ENCODE measurements at places on chromosomes 7 and 10.

- no peak for DNase-seq
These were observed 2.4 kb upstream of the GLCCI1 start for GRCh38 chr7:7966141-7966734.

GRCh38 chr10:109821672-109822071 lies 101.6 kb downstream of the XPNPEP1 start:
- no peak for DNase-seq

GRCh38 chr7:101128040-101128834 lies 1.3 kb downstream of the SERPINE1 start:
- DNase-seq = peak; percentile 32

- DNase-seq = no peak
These were observed 35.5 kb downstream of the GRIFIN start for GRCh38 chr7:2440608-2441245.

- DNase-seq = no peak
These were observed 804.4 kb upstream of the CELF2 start for GRCh38 chr10:10213237-10213636.

- no peak for DNase-seq
These were observed 58.7 kb upstream of the COMTD1 start for GRCh38 chr10:75294518-75294865.

- no peak for DNase-seq
These were observed 14.8 kb downstream of the TSPAN14 start for GRCh38 chr10:80468806-80469421.

DNA sequence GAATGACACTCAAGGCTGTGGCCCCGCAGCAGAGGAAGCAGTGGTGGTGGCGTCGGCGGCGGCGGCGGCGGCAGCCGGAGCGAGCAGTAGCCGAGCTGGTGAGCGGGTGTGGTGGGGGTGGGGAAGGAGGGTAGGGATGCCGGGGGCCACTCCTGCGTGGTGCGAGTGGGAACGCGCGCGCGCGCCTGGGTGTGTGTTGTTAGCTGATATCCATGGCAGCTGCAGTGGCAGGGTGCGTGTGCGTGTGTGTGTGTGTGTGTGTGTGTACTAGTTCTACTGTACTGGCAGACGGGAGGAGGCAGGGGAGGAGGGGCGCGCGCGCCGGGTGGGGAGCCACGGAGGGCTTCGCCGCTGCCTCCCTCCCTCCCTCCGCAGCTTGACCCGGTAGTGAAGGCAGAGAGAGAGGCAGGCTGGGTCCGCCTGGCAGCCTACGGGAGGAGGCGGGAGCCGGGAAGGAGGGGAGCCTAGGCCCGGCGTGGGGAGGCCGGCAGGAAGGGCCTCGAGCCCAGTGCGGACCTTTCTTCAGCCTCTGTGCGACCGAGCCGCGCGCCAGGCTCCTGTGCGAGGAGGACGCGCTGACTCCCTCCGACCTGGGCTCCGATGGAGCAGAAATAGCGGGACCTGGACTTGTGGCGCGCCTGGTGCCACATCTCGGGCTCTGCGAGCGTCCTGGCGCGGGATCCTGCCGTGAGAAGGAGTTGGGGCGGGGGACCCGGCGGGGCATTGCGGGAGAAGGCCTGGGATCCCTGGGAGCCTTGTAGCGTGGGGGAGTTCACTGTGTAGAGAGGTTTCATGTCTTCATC lies at the start of gene MAGI2:
TSS of gene MAGI2 (minus strand) at position 110 of the 803 bp plus-strand sequence. CDS start 347 bp downstream, outside the sequence.
- peak; percentile 74 for DNase-seq

GRCh38 chr10:29479081-29479925 lies 155.5 kb downstream of the SVIL start:
- no peak for DNase-seq

- DNase-seq = no peak
These were observed 197.2 kb downstream of the EBF3 start for GRCh38 chr10:129766611-129767550.

- DNase-seq = peak; percentile 92
These were observed 479.2 kb downstream of the HTR7 start for GRCh38 chr10:90378524-90379076.

- no peak for DNase-seq
These were observed 38.8 kb downstream of the GSDME start for GRCh38 chr7:24718431-24718831.

GRCh38 chr7:117024811-117025210 lies 71.5 kb downstream of the ST7 start:
- DNase-seq = no peak

- DNase-seq = no peak
These were observed 153.8 kb upstream of the KAT6B start for GRCh38 chr10:74672430-74673165.

DNA sequence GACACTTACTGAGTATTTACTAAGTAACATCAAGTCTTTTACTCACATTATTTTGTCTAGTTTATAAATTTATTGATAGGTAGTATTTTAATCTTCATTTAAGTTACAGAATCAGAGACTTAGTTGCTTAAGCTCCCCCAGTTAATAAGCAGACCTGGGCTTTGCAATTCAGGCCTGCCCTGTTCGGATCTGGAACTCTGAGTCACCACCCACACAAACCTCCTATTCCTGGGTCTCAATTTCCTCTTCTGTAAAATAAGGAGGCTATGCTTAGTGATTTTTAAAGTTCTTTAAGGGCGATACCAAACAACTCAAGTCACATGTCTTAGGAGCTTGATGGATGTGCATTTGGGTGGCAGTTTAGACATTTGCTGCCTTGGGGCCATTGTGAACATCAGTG lies 3.5 kb upstream of the MGAM start:
- no peak for DNase-seq

GRCh38 chr7:26487780-26488515 lies 196.3 kb downstream of the SNX10 start:
- no peak for DNase-seq

DNA sequence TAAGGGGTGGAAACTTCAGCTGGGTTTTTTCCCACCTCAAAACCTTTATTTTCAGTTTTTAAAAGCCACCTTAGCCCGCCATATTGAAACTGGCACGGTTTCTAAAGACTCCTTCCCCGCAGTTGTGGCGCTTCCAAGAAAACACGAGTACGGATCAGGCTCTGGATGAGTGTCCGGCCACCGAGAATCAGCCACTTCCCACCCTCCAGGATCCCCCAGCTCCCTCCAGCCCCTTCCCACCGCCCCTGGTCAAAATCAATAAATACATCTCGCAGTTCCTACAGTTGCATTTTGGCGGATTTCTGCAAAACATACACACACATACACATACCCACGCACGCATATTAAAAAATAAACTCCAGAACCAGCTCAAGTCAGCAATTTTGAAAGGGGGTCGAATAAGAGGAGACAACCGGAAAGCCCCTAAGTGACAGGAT lies 1.1 kb downstream of the SFMBT2 start:
- no peak for DNase-seq

GRCh38 chr10:71899665-71900412 lies 48.8 kb upstream of the PSAP start:
- DNase-seq = no peak

- DNase-seq = no peak
These were observed 27.7 kb upstream of the TLX1 start for GRCh38 chr10:101103430-101103829.

DNA sequence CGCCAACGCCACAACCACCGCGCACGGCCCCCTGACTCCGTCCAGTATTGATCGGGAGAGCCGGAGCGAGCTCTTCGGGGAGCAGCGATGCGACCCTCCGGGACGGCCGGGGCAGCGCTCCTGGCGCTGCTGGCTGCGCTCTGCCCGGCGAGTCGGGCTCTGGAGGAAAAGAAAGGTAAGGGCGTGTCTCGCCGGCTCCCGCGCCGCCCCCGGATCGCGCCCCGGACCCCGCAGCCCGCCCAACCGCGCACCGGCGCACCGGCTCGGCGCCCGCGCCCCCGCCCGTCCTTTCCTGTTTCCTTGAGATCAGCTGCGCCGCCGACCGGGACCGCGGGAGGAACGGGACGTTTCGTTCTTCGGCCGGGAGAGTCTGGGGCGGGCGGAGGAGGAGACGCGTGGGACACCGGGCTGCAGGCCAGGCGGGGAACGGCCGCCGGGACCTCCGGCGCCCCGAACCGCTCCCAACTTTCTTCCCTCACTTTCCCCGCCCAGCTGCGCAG lies 424 bp downstream of the EGFR start:
- DNase-seq = peak; percentile 40

GRCh38 chr7:42832667-42833066 lies 79.2 kb downstream of the C7orf25 start:
- no peak for DNase-seq

DNA sequence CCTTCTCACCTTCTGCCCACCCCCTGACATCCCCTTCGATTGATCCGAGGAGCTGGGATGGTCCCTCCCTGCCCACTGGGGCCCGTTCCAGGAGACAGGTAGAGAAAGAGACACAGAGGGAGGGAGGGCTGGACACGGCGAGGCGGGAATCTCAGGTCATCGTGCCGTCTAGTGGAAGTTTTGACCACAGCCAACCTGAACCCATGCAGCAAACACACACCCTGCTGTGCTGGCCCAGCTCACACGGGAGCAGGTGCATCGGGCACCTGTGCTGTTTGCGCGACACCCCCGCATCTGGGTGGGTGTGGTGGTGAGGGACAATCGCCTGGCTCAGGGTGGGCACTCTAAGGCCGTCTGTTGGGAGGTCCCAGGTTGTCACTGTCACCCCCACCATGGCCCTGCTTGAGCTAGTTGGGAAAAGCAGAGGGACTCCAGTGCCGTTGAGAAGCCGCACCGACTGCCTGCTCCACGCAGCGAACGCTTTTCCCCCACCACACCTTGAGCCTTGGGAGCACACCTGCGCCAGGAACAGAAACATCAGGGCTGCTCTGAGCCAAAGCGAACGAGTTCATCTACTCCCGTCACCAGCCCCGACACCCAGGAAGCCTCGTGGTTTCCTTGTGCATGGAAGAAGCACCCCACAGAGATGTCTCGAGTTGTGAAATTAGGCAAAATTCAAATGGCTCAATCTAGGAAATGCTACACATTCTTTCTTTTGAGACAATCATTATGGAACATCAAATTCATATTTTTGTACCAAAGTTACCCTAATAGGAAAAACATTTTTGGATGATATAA lies 285.8 kb downstream of the DNAJB6 start:
- DNase-seq = no peak

DNA sequence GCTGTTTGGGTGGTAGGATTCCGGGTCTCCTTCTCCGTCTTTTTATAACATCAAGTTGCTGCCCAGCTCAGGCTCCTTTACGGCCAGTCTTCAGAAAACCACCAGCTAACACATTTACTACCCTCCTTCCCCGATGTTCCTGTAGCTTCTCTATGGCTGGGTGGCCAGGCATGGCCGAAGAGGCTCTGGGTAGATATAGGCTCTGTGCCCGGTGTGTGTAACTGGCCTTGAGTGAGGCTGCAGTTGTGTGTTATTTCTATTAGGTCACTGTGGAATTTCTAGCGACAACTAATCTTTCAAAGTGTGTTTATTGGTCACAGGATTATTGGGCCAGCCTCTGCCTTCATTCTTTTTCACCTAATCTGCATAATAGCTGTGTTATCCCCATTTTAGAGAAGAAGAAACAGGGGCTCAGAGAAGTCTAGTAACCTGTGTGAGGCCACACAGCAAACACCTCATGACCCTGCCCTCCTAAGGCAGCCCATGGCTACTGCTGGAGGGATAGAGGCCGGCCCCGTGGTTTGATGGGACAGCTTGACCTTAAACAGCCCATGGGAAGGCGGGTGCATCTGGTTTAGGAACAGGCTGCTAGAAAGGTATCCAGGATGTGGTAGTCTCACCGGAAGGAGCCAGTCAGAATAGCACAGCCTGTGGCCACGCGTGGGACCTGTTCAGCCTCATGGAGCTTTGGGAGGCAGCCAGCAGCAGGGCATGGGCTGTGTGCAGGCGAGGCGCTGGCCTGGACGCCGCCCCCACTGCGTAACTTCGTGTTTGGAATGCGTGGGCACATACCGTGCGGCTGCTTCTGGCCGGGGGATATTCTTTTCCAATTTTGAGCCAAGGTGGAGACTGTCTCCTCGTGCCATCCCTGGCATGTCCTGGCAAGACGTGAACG lies 29.7 kb downstream of the HTRA1 start:
- DNase-seq = peak; percentile 36

- peak; percentile 14 for DNase-seq
These were observed 100.5 kb upstream of the MAGI2 start for GRCh38 chr7:79553811-79554555.

DNA sequence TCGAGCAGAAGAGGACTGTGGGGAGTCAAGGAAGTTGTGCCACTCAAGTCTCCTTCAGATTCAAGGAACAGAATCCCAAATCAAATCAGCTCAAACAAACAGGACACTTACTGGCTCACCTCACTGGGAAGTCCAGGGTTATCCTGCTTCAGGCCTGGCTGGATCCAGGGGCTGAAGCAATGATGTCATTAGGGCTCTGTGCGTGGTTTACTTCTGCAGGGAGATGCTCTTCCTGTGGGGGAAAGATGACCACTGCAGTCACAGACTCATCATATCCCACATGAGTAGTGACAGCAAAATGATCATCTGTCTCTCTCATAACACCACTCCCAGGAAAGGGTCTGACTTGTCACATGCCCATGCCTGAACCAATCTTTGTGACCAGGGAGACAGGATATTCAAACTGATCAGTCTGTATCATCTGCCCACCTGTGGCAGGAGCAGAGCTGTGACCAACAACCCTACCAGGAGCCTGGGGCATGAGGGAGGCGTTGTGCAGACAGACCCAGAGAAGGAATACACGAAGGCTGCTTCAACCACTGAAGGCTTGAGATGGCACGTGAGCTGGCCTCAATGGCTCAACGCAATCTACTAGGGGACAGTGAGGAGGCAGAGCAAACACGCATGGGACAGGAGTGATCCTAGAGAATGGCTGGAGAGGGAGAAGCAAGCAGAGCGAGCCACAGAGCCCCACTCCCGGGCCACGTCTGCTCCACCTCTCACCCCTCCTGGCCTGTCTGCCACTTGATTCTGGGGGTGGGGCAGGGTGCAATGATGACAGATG lies 27.6 kb upstream of the NANOS1 start:
- no peak for DNase-seq

DNA sequence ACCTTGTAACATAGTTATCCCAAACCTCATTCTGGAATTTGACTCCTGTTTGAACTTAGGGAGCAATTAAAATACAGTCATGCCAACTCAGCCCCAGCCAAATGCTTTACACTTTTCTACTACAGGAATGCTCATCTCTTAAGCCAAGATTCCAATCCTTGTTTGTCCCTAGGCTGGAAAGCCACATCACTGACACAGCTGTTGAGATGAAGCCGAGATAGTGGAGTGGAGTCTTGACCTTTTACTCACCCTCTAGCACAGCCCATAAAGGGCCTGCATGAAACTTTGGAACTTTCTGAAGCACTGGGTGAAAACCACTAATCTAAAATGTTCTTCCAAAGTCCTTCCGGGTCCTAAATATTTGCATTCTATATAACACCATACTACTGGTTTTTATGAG lies 247.3 kb downstream of the ETV1 start:
- DNase-seq = peak; percentile 36

DNA sequence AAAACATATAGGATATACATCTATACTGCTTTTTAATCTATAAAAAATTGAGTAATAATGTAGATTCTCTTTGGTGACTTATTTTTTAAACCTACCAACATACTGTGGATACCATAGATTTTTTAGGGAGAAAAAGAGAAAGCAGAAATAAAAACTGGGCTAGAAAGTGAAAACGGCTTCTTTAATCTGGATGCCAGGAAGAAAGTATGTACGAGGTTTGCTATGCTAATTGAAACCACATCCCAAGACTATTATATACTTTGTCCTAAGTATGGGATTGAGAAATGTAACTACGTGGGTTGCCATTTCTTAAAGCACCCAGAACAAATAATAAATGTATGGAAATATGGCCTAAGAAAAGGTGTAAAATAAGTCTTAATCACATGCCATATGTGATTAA lies 129.0 kb upstream of the NFE2L3 start:
- DNase-seq = no peak

Measured in fibroblast of skin of back (primary cell).